ENCODE measurements at places on chromosomes 1 and 21.

DNA sequence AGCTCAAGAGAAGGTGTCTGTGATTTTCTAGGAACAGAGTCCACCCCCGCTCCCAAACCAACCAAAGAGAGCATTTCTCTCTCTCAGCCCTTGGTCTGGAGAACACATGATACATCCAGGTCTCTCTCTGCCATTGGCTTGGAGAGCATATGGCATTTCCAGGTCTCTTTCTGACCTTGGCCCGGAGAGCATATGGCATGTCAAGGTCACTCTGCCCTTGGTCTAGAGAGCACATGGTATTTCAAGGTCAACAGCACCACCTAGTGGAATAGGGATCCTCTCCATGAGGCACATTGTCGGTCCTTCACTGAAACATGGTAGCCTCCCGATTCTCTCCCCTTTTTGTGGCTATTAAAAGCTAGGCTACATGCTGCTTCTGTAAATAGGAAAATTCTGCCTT lies 437.7 kb upstream of the OLFM3 start:
- DNase-seq = peak; percentile 47

DNA sequence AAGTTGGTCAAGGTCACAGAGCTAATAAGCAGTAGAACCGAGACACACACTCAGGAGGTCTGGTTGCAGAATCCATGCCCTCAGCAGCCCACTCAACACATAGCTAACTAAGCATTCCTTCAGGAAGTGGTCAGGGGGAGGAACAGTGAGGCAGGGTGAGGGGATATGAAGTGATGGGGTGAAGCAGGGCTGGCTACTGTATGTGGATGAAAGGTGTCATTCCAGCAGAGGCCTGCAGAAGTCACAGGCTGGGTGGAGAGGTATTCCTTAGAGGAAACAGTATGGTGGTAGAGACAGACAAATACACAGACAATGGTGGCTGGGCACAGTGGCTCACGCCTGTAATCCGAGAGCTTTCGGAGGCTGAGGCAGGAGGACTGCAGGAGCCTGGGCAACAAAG lies 14.1 kb downstream of the TMCO4 start:
- DNase-seq = no peak

DNA sequence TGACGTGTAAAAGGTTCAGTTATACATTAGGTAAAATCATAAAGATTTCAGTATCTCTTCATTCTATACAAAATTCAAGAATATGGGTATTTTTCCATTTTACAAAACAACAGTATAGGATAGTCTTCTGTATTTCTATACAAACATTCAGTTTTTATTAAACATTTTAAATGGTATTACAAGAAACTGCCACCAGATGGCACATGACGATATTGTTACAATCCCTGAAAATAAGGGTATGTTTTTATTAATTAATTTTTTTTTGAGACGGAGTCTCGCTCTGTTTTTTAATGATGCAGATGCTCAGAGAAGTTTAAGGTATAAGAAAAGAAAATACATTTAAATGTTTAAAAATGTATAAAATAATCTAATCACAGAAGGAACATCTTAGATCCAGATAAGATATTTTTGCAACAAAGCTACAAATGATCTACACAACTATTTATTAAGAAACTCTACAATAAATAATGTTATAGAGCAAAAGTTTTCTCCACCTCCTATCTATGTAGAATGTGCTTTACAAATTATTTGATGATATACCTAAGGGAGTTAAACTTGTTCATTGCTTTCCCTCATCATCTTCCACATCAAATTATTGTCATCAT lies 23.5 kb upstream of the RSBN1 start:
- DNase-seq = peak; percentile 79

DNA sequence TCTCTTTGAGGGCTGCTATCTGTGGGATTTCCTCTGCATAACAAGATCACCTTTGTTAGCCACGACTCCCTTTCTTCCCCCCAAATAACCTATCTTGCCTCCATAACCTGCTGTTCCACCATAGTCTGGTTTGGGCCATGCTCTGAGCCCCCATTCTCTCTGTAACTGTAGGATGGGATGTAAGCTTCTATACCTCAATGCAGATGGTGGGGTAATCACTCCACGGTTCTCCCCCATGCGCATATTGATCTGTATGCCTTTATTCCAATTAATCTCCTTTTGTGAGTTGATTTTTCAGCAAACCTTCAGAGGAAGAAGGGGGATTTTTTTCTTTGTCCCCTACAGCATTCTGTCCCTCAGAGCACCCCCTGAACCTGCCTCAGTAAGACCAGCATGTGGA lies 170.1 kb upstream of the IRF2BP2 start:
- DNase-seq = no peak

- DNase-seq = peak; percentile 84
Measured at GRCh38 chr1:64469977-64470664, at the start of gene CACHD1. CACHD1 (plus strand) TSS chr1:64470129; CDS start chr1:64470745, 616 bp downstream.

DNA sequence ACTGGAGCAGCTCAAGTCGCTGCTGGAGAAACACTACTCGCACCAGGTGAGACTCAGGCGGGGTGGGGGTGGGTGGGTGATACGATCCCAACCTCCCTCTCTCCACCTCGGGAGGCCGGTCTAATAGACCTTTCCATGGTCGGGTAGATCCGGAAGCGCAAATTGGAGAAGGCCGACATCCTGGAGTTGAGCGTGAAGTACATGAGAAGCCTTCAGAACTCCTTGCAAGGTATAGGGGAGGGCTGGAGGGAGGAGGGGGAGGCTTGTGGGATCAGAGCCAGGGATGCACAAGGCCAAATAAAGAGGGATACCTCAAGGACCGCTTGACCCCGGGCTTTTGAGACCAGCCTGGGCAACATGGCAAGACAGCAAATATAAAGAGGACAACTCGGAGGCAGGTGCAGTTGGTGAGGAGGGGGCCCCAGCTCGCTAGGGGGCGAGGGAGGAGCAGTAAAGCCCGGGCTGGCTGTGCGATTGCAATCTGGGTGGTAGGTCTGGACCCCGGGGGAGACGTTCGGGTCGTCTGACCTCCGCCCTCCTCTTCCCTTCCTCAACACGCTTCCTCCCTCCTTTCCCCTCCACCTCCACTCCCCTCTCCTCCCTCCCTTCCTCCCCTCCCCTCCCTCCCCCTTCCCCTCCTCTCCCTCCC lies 546 bp downstream of the HES3 start:
- no peak for DNase-seq

DNA sequence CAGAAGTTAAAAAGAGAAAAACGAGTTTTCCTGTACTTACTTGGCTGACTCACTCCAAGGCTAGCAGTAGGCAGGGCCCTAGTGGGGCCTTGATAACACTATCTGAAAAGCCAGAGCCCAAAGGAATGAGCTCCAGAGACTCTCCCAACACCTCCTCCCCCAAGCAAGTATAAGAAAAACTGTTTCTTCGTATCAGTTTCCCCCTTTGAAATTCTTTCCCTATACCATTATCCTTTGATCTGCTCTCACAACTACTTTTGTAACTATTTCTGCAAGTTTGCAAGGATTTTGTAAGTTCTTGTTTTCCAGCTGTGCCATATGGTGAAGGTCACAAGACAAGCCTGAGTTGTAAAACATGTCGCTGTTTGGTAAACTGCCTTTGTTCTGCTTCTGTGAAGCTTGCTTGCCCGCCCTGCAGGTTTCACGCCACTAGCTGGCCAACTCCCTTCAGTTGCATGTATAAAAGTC lies 36.5 kb upstream of the KCNJ15 start:
- no peak for DNase-seq

DNA sequence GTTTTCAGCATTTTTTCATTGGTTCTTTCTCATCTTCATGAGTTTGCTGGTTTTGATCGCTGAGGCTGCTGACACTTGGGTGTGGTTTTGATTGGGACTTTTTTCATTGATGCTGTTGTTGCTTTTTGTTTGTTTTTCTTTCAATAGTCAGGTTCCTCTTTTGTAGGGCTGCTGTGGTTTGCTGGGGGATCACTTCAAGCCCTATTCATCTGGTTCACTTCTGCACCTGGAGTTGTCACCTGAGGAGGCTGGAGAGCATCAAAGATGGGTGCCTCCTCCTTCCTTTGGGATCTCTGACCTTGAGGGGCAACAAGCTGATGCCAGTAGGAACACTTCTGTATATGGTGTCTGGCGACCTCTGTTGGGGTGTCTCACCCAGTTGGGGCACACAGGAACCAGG lies 1279.9 kb upstream of the TMPRSS15 start:
- no peak for DNase-seq

DNA sequence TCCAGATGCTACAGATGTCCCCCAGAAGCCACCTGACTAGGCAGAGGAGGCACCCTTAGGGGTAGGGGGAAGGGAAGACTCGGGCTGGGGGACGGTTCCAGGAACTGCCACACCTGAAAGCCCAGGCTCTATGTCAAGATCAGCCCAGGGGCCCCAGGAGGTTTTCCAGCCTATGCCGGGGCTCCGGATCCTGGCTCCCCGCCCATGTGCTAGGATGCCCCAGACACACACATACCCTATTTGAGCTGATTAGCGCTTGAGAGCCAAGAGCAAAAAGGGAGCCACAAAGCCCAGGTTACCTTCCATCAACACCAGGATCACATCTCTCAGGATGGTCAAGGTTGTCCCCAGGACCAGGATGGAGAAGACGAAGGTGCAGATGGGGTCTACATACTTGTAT lies 4.5 kb downstream of the SLC30A2 start:
- no peak for DNase-seq

DNA sequence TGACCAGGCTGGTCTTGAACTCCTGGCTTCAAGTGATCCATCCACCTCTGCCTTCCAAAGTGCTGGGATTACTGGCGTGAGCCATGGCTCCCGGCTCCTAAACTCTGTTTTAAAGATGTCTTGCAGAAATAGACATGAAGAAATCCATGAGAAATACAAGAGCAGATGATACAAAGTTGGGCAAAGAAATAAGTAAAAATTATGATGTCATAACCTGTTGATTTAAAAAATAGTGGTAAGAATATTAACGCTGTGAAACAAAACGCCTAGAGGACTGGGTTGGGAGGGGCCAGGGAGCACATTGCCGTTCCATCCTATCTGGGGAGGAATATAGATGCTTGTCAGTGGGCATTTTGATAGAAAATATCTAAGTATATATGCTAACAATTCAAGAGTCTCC lies 1.2 kb upstream of the ITGB2 start:
- no peak for DNase-seq

GRCh38 chr21:31804008-31804394 lies 68.8 kb upstream of the HUNK start:
- no peak for DNase-seq

DNA sequence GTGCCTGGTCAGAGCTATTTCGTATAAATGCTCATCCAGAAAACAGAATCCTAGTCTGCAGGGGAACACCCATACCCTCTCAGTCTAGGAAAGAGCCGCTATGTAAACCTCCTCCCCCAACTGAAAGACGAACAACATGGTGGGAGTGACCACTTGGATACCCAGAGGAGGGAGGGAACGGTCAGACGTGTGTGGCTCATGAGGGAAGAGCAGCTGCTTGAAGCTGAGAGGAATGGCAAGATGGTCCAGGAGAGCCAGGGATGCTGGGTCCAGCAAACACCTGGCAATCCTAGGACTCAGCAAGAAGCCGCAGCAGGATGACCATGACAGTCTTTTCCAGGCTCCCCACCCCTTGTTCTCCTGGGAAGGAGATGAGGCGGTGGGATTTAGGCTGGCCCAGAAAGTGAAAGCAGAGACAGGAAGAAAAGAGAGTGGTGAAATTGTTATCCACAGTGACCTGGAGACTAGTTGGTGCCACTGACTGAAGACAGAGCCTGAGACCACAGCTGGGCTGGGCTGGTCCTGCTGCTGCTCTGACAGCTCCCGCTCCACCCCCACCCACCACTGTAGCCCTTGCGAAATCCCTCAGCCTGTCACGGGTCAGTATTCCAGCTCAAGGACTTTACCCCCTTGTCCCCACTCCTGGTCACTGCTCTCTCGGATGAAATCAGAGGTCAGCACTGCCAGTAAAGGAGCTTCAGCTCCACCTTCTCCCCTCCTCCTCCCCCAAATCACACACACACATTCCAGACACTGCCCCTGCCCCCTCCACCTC lies 3.6 kb downstream of the CERS2 start:
- DNase-seq = no peak

GRCh38 chr1:155773221-155773620 lies 83.8 kb downstream of the GON4L start:
- DNase-seq = no peak

DNA sequence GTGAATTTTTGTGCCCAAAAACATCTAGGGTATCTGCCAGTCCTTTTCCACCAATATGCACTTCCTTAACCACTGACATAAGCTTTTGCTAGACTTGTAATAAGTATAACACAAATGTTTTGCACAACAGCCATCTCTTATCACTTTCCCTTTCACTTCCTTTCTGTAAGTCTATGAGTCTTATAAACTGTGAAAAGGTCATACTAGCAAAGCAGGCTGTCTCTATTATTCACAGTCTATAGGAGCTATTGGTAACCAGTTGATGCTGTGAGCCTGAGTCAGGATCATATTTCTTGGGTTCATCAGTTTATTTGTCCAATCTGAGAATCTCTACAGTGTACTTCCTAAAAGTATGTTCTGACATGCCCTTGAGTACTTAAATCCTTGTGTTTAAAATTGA lies 172.6 kb downstream of the CHRM3 start:
- no peak for DNase-seq

- DNase-seq = no peak
Measured at GRCh38 chr1:1799716-1800115, 21.4 kb upstream of the NADK start.
